ENCODE measurements at places on chromosomes 3 and 15. TPM values are rescaled to one million over a fixed set of nuclear protein-coding genes. Genes with fewer than 3 reads are reported as not detected.

Gene MESP2
- not detected for polyA plus RNA-seq

Gene TMEM40
- not detected for polyA plus RNA-seq

Gene LMAN1L
- polyA plus RNA-seq = not detected

Gene SPTSSB
- polyA plus RNA-seq = 5.9 TPM

Gene ITIH1
- not detected for polyA plus RNA-seq

Gene HRH1
- 0.54 TPM for polyA plus RNA-seq

Gene ISLR2
- polyA plus RNA-seq = 0.23 TPM

Gene REC114
- not detected for polyA plus RNA-seq

Gene ZIC1
- 16.1 TPM for polyA plus RNA-seq

Gene PLA2G4B
- 2.1 TPM for polyA plus RNA-seq

Gene TP63
- not detected for polyA plus RNA-seq

Gene SLC27A2
- polyA plus RNA-seq = not detected

Gene MESP1
- 2.1 TPM for polyA plus RNA-seq

Gene PLSCR1
- polyA plus RNA-seq = 32.4 TPM

Gene PPP1R14D
- not detected for polyA plus RNA-seq

Gene SLC22A13
- not detected for polyA plus RNA-seq

Gene DPPA2
- not detected for polyA plus RNA-seq

Gene HYAL3
- 3.8 TPM for polyA plus RNA-seq

Gene FAM81A
- polyA plus RNA-seq = 9.7 TPM

Gene NAALADL2
- 5.1 TPM for polyA plus RNA-seq

Gene SLC24A5
- polyA plus RNA-seq = 0.47 TPM

Gene TM4SF4
- polyA plus RNA-seq = not detected

Gene ZPLD1
- not detected for polyA plus RNA-seq

Gene FAM107A
- 13.8 TPM for polyA plus RNA-seq

Gene CRABP1
- polyA plus RNA-seq = not detected

Gene CNTN4
- polyA plus RNA-seq = 49.9 TPM

Gene ZNF620
- polyA plus RNA-seq = 0.53 TPM

Gene SEMA7A
- polyA plus RNA-seq = 6.7 TPM

Gene GCSAM
- not detected for polyA plus RNA-seq

Gene RASGRF1
- 42.9 TPM for polyA plus RNA-seq

Gene DZIP1L
- not detected for polyA plus RNA-seq

Gene OCA2
- polyA plus RNA-seq = not detected

Data from Purkinje cell (primary cell).